ENCODE measurements at places on chromosomes 13 and 19.

GRCh38 chr13:41639955-41640780 lies 182.8 kb downstream of the RGCC start:
- DNase-seq = no peak

GRCh38 chr19:50435221-50435620 lies 2.5 kb downstream of the MYBPC2 start:
- DNase-seq = no peak

DNA sequence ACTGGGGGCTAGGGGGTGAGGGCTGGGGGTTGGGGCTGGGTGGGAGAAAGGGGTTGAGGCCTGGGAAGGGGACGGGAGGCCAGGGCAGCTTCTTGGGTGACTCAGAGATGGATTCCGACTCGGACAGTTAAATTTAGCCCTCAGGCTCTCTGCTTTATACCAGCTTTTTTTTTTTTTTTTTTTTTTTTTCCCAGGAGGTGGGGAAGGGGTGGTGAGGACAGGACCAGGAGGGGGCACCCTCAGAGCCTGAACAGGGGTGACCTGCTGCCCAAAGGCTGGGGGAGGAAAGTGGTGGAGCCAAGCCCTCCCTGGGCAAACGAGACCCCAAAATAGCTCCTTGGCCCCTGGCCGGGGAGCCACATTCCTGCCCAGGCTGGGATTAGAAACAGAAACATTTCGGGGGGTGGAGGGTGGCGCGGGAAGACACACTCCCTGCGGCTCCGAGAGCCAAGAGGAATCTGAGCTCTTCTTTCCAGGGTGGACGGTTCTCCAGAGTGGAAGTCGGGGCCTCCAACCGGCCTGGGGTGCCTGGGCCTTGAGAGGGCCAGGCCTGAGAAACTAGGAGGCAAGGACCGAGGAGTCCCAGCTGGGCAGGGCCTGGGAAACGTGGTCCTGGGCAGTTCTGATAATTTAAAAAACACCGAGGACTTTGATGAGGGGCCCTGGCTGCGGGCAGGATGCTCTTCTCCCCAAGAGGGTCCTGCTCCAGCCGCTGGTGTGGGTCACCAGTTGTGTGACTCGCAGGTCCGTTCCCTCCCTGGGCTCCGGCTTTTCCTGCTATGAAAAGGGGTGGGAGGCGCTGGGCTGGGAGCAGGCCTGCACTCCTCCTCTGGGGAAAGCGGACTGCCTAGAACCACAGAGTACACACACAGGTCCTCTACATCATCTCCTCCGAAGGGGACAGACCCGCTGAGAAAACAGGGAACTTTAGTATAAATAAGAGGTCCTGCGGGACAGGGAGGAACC lies 813 bp upstream of the DMPK start:
- no peak for DNase-seq

- DNase-seq = no peak
These were observed at the start of gene MYO1F for GRCh38 chr19:8577247-8577646. Gene MYO1F (minus strand): TSS chr19:8577442. CDS start chr19:8577309, 133 bp downstream.

DNA sequence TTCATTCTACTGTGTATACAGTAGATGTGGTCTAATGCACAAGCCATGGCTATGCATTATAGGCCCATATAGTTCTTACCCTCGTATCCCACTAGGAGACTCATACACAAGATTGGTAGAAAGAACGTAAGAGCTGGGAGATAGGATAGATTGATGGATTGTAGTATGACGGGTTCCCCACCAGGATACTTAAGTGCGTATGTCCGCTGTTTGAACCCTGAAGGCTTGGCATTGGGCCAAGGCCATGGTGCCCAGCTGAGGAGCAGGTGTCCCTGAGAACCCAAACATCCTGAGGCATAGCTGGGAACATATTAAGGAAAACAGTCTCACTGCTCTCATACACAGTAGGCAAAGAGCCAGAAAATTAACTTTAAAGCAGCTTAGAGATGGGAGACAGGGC lies 617.5 kb upstream of the KLF12 start:
- no peak for DNase-seq

GRCh38 chr19:40078377-40078776 lies 12.4 kb downstream of the ZNF780A start:
- DNase-seq = no peak

DNA sequence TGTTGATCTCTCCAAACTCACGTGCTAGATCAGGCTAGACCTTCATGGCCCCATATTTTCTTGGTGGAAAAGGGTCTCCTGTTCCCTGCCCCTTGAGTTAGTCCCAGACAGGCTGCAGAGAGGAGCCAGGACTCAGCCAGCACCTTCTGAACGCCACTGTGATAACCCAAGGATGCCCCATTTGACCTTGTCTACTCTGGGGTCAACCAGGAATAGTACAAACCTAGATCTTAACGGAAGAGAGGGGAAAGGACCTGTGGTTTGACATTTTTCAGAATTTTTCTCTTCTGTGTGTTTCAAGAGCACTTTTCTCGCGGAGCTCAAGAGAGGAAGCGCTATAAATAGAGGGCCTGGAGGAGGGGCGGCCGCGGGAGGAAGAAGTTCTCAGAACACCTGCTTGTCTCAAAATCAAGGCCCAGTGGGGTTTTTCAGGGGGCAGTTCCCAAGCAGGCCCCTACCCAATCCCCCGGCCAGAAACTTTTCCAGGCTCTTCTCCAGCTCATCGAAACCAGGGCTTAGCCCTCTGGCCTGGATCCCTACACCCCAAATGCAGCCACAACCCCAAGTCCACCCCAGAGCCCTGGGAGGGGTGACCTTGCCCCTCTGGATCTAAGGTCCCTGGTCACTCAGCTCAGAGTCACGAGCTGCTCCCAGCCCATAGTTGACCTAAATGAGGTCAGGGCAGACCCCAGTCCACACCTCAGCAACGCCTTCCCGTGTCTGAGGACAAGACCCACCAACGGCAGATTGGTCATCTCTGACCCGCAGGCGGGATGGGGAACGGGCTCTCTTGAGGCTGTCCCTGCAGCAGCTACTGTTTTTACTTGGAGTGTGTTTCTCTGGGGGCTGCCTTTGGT lies 75.6 kb upstream of the TM9SF2 start:
- no peak for DNase-seq

GRCh38 chr19:33720691-33721682 lies 75.7 kb upstream of the KCTD15 start:
- DNase-seq = no peak

DNA sequence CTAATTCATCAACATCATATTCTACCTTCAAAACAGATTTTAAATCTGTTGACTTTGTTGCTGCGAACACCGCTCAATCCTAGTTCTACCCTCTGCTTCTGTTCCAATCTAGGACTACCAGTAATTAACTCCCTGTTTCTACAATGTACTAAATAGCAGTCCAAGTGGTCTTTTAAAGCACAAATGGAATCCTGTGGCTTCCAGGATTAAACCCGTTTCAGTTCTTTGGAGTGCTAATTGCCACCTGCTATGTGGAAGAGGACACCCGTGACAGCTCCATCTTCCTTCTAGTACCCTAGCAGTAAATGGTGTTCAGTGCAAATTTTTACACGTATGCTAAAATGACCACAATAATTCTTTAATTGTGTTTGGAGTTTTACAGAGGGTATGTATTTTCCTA lies 232.1 kb downstream of the TDRD3 start:
- DNase-seq = no peak

DNA sequence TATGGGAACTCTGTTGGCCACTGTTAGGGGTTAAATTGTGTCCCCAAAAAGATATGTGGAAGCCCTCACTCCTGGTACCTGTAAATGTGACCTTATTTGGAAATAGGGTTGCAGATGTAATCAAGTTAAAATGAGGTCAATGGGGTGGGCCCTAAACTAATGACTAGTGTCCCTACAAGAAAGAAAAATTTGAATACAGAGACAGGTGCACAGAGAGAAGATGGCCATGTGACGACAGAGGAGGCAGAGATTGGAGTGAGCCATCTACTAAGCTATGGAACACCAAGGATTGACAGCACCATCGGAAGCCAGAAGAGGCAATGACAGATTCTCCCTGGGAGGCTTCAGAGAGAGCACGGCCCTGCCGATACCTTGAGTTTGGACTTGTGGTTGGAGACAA lies 16.5 kb downstream of the POU2F2 start:
- no peak for DNase-seq

GRCh38 chr13:85528491-85529217 lies 270.6 kb downstream of the SLITRK6 start:
- DNase-seq = peak; percentile 9
